ENCODE measurements at places on chromosomes 13 and 19.

- no peak for DNase-seq
These were observed 622 bp upstream of the FDX2 start for GRCh38 chr19:10316229-10317044.

GRCh38 chr13:54110597-54110996 lies 1082.0 kb downstream of the OLFM4 start:
- DNase-seq, result no peak

GRCh38 chr19:13262450-13262849 lies 112.2 kb downstream of the IER2 start:
- peak; percentile 27 for DNase-seq

DNA sequence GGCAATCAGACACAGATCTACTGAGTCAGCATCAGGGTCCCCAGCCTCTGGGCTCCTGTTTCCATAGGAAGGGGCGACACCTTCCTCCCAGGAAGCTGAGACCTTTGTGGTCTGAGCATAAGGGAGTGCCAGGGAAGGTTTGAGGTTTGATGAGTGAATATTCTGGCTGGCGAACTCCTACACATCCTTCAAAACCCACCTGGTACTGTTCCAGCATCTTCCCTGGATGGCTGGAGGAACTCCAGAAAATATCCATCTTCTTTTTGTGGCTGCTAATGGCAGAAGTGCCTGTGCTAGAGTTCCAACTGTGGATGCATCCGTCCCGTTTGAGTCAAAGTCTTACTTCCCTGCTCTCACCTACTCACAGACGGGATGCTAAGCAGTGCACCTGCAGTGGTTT lies 9.2 kb downstream of the INSL3 start:
- no peak for DNase-seq

DNA sequence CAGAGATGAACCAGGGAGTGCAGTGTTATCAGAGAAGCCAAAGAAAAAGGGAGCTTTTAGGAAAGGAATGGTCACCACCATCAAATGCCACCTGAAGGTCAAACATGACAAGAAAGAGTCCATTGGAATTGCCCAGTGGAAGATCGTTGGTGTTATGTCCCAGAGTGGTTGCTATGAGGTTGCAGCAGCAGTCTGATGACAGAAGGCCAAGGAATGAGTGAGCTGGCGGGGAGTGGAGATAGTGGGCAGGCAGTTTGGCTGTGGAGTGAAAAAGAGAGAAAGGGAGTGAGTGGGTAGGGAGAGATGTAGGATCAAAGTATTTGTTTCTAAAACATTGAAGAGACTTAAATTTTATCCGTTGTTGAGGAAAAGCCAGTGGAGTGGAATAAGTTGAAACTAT lies 117.4 kb upstream of the WASF3 start:
- DNase-seq, result no peak

- DNase-seq, result no peak
These were observed 3.9 kb upstream of the IL12RB1 start for GRCh38 chr19:18090545-18091216.

- DNase-seq, result no peak
These were observed 490.8 kb downstream of the FOXO1 start for GRCh38 chr13:40175639-40176038.

DNA sequence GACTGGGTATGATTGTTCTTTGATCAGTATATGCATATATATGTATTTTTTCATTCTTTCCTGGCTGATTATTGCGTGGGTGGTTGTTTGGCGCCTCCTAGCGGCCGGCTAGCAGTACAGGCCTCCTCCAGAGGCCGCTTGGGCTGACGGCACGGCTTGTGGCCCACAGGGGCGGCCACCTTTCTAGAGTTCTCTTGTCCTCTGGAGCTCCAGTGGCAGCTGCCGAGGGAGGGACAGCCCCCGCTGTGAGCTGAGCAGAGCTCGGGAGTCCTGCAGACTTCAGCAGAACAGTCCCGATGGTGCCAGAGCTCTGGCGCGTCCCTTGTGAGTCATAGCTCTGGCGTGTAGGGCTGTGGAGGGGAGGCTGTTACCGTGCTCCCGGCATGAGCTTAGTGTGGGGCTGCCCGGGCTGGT lies 22.5 kb upstream of the ZNF429 start:
- DNase-seq, result peak; percentile 31

- DNase-seq, result no peak
These were observed 43.7 kb downstream of the FOXO1 start for GRCh38 chr13:40622761-40623160.

- DNase-seq, result no peak
These were observed 13.6 kb upstream of the GALP start for GRCh38 chr19:56162258-56162657.

- DNase-seq, result no peak
These were observed 49.3 kb upstream of the IL17D start for GRCh38 chr13:20654156-20654555.

GRCh38 chr13:102805680-102806079 lies 6.8 kb downstream of the BIVM start:
- no peak for DNase-seq

DNA sequence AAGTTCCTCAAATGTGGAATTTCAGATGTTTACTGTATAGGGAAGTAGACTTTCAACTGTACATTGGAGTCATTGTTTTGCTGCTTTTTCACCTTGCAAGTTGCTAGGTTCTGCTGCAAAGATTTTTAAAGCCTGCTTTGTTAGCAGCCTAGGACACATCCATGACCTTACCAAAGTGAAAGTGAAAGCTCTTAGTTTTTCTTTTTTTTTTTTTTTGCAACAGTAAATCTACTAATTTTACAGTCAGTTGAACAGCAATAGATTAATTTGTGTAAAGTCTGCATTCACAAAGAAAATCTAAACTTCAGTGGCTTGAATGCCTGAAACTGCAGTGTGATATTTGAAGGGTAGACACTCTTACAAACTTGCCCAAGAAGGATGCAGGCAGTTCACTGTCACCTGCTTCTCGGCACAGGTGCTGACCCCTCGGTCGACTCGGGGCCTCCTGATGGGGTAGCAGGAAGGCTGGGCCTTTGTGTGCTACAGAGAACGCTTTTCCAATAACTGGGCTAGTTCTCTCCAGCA lies 5.0 kb upstream of the MTIF3 start:
- peak; percentile 37 for DNase-seq

DNA sequence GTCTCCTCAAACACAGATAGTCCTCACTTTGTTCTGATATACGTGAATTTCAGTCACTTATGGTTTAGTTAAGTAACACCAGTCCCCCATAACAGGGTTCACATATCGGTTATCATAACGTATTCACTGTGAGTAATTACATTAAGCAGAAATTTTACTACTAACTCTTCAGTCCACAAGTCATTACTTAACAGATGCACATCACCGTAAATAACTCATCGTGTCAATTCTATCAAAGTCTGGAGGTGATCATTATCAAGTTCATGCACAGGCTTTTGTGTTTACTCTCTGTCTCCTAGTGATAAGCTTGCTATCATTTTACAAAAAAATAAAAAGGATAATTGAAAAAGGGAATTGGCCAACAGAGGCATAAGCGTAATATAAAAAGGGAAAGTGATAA lies 287.4 kb upstream of the ATXN8OS start:
- no peak for DNase-seq

- no peak for DNase-seq
These were observed 280.3 kb downstream of the POU4F1 start for GRCh38 chr13:78323040-78323439.

DNA sequence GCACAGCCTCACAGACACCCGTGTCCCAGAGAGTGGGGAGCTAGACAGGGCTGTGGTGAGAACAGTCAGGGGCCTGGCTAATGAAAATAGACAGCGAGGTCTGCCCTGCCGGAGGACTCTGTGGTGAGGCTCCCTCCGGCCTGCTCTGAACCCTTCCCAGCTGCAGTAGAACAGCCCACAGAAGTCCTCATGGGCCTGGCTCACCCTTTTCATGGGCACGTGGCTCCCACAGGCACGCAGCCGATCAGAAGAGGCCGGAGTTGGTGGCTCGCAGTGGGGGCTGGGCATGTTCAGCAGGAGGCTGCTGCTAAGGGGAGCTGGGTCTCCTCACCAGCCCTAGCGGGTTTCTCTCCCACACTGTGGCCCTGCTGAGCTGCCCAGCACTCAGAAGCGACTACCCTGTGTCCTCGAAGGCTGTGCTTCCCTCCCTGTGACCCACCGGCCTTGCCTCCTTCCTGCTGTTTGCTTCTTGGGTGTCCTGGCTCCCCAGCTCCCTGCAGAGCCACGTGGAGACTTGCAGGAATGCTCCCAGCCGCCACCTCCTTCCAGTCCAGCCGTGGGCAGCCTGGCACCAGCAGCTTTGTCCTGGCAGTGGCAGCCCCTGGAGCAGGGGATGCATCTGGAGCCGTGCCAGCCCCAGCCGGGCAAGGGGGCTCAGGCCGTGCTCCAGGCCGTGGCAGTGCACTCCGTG lies 138.7 kb downstream of the KDM4B start:
- DNase-seq, result peak; percentile 47

GRCh38 chr13:96191367-96191766 lies 101.5 kb downstream of the HS6ST3 start:
- no peak for DNase-seq

DNA sequence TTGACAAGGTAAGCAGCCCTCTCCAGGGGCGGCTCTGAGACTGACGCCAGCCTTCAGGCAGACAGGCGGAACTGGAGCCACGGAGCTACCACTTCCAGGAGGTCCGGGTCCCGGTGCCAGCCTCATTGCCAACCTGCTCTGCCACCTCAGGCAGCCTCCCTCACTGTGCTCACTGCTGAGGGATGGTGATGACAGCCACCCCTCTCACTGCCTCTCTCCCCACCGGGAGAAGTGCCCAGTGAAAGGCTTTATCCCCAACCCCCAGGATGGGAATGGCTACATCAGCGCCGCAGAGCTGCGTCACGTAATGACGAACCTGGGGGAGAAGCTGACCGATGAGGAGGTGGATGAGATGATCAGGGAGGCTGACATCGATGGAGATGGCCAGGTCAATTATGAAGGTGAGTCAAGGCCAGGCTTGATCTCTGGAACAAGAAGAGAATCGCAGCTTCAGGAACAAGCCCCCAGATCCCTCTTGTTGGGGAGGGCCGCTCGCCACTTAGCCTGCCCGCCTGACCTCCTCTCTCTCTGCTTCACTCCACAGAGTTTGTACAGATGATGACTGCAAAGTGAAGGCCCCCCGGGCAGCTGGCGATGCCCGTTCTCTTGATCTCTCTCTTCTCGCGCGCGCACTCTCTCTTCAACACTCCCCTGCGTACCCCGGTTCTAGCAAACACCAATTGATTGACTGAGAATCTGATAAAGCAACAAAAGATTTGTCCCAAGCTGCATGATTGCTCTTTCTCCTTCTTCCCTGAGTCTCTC lies 7.6 kb downstream of the CALM3 start:
- DNase-seq, result no peak

GRCh38 chr19:53161123-53161522 lies 2.3 kb upstream of the ZNF347 start:
- DNase-seq, result no peak

- DNase-seq, result peak; percentile 52
These were observed 21.4 kb downstream of the CFAP97D2 start for GRCh38 chr13:114200399-114200911.

GRCh38 chr13:25295701-25296100 lies 5.7 kb upstream of the NUP58 start:
- peak; percentile 27 for DNase-seq

DNA sequence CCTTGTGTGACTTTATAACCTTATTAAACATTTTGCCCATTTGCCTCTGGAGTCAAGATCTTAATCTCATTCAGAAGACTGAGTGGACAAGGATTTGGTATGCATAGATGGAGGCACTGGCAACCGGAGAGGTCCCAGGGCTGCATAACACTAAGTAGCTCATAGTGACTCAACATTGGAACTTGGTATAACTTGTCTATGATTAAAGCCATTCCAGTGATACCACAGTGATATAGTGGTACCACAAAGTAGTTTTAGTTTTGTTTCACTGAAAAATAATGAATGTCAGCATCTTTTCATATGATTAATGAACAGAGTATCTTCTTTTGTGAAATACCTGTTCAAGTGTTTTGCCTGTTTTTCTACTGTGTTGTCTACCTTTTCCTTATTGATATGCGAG lies 26.4 kb downstream of the CDK8 start:
- no peak for DNase-seq

DNA sequence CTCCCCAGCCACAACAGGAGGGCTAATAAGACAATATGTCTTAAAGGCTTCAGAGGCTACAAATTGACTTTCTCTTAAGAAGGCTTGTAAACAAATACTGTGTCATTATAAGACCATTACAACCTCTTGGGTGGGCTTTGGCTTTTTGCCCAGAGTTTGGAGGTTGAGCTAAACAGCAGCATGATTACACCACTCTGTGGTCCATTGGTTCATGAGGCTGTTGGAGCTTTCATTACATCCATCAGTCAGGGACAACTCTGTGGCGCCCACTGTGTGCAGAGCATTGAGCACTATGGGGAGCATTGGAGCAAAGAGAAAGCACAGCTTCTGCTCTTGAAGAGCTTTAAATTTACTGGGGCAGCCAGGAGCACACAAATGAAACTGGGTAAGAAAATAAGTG lies 75.9 kb downstream of the TNFSF11 start:
- DNase-seq, result no peak

DNA sequence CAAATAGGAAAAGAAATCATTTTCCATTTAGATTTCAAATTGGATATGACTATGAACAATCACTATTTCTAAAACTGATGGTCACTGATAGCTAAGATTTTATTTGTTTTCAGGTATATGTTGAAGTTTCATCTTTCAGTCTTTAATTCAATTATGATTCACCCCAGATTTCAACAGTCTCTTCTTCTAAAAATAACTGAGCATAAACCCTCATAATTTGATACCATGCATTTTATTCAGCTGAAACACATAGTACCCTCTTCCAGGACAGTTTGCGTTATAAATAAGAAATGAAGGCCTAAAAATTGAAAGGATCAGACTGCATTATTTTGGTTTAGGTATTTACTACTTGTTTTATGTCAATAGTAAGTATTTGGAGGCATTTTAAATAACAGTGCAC lies 428.5 kb upstream of the NBEA start:
- no peak for DNase-seq

GRCh38 chr19:47790398-47790814 lies 11.9 kb downstream of the SELENOW start:
- peak; percentile 83 for DNase-seq

GRCh38 chr13:30241532-30241931 lies 65.8 kb downstream of the KATNAL1 start:
- no peak for DNase-seq

GRCh38 chr19:49940482-49940791 lies 11.1 kb upstream of the NUP62 start:
- DNase-seq, result no peak

- no peak for DNase-seq
These were observed 1286.4 kb downstream of the PCDH9 start for GRCh38 chr13:65943708-65944107.

GRCh38 chr19:46579361-46579879 lies 21.7 kb upstream of the CALM3 start:
- peak; percentile 79 for DNase-seq

- DNase-seq, result peak; percentile 99
These were observed 693 bp upstream of the TMED1 start for GRCh38 chr19:10836479-10837330.

Data from retina (tissue), 1 donor.